ENCODE measurements at places on chromosomes 2 and 18.
A peak's percentile ranks its signal among the peaks of the same experiment; 100 is the strongest.

DNA sequence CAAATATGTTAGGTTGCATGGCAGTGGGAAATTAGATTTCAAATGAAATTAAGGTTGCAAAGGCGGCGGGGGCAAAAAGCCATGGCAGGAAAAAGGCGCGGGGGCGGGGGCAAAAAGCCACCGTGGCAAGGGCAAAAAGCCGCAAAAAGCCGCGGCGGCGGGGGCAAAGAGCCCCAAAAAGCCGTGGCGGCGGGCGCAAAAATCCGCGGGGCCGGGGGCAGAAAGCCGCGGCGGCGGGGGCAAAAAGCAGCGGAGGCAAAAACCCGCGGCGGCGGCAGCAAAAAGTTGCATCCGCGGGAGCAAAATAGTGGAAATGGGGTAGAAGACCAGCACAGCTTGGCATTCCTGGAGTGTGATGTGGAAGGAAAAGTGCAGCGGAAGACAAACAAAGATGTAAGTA lies 417.1 kb downstream of the ANKRD30B start:
- no peak for DNase-seq

DNA sequence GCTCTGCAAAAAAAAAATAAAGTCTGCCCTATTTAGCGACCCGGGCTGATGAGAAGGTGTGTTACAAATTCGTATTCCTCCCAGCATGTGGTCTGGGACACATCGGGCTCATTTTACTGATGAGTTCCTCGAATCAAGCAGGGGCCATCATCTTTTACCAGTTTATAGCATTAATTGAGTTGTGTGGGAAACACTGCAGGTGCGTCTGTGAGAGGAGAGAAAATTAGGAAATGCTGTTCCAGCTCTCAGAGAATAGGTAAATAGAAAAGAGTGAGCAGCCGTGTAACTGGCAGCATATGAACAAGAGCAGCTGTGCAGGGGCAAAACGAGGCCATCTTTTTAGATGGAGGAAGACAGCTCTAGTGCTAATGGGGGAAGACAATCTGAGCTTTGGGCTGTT lies 216.7 kb downstream of the SETBP1 start:
- DNase-seq = peak; percentile 55

GRCh38 chr2:54570925-54571694 lies 115.0 kb downstream of the SPTBN1 start:
- DNase-seq = no peak

- no peak for DNase-seq
Observed at GRCh38 chr2:112065486-112065885, 10.4 kb downstream of the TMEM87B start.

GRCh38 chr2:50143822-50144575 lies 887.9 kb downstream of the NRXN1 start:
- peak; percentile 70 for DNase-seq

DNA sequence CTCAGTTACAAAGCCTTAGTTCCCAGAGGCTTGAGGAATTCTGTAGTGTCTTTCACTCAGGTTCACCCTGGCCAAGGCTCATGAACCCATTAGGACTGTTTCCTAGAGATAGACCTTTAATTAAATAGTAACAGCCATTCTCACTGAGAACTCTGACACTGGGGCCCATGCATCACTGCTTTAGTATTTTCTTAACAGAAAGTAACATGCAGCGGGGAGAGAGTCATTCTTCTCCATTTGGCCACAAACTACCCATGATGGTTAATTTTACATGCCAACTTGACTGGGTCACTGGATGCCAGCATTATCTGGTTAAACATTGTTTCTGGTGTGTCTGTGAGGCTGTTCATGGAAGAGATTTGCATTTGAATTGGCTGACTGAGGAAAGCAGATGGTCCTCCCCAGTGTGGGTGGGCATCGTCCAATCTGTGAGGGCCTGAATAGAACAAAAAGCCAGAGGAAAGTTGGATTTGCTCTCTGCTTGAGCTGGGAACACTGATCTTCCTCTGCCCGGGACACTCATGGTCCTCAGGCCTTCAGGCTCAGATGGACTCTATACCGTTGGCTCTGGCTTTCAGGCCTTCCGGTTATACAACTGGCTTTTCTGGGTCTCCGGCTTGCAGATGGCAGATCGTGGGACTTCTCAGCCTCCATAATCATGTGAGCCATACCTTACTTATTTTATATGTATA lies 5.6 kb upstream of the CPLX4 start:
- DNase-seq = no peak

DNA sequence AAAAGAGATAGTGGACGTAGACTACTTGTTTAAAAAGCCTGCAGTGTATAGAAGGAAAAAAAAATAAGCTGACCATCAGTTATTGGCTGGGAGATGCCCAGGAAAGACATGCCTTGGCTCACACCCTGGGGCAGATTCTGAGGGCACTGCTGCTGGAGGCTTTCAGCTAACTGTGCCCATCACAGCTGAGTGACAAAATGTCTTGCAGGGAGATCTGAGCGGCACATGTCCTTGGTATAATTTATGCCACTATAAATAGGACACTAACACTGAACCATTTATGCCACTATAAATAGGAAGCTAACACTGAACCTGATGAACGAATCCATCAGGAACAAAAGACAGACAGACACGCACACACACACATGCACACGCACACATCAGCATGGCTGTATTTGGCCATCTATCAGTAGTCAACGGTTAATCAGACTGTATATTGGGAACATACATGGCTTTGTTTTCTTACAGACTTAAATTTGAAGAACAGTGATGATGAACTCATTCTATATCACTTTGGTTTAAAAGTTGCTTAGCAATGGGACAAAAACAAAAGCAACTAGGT lies 68.2 kb upstream of the NOSTRIN start:
- DNase-seq = no peak

GRCh38 chr2:190123956-190124355 lies 61.4 kb upstream of the MSTN start:
- DNase-seq = no peak

GRCh38 chr18:75745147-75745546 lies 317.6 kb upstream of the SMIM21 start:
- no peak for DNase-seq

- DNase-seq = no peak
Observed at GRCh38 chr18:10755855-10756254, 230.0 kb downstream of the NAPG start.

- no peak for DNase-seq
Observed at GRCh38 chr2:128603411-128603924, 284.8 kb upstream of the HS6ST1 start.

DNA sequence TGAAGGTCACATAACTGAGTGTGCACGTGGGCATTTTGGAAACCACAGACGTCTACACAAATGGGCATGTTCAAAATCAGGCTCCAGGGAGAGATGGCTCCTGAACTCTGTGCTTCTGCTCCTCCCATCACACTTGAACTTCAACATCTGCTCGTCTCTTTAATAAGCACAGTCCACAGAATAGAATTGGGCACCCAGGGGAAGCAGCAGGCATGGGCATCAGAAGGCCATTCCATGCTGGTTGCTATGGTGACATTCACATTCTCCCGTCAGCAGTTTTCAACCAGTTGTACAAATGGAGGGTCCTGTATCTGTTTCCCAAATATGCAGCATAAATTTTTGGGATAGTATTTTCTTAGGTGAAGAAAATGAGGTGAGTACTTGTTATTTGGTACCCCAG lies 183.7 kb upstream of the COPS8 start:
- DNase-seq = no peak

DNA sequence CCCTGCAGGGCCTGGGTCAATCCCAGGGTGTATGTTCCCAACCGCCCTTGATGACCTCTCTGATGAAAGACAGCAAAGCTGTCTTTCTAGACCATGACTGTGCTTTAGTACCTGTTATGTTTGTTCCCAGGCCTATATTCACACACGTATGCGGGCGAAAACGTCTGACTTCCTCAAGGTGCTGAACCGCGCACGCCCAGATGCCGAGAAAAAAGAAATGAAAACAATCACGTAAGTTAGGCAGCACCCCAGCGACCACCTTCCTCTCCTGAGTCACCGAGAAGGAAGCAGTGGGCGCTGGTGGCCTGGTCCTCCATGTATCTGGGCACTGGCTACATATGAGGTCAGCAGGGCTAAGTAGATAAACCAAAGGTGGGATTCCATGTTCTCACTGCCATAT lies 11.1 kb upstream of the GPBAR1 start:
- DNase-seq = no peak

GRCh38 chr2:124131276-124131675 lies 106.2 kb downstream of the CNTNAP5 start:
- no peak for DNase-seq

DNA sequence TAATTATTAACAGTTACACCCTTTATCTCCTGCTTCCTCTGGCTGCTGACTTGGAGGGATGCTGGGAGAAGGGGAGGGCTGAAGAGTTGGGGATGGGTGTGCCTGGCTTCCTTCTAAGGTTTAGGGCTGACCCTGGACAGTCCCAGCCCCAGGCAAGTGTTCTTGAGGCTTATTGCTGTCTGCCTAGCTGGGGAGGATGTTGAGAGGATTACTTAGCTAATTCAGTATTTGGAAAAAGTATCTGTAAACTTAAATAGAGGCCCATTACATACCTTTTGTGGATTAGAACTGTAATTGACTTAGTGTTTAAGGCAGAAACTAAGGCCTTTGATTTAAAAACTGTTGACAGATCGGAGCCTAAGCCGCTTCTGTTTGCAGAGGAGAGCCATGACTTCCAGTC lies 67.6 kb downstream of the AGAP1 start:
- no peak for DNase-seq

DNA sequence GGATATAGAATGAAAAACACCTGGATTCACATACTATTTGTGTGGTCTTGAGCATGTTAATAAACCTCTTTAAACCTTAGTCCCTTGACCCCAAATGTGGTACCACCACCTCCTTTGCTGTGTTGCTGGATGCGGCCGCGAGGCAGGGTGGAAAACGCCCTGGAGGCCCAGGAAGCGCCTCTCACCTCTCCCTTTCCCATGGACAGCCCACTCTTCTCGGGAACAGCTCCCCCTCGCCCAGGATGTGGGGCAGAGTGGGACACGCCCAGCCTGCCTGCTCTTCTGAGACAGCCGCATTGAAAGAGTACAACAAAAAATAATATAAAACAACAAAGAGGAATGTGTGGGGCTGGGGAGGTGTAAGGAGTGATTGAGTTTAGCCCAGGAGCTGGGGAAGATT lies 549.0 kb upstream of the ID2 start:
- no peak for DNase-seq

DNA sequence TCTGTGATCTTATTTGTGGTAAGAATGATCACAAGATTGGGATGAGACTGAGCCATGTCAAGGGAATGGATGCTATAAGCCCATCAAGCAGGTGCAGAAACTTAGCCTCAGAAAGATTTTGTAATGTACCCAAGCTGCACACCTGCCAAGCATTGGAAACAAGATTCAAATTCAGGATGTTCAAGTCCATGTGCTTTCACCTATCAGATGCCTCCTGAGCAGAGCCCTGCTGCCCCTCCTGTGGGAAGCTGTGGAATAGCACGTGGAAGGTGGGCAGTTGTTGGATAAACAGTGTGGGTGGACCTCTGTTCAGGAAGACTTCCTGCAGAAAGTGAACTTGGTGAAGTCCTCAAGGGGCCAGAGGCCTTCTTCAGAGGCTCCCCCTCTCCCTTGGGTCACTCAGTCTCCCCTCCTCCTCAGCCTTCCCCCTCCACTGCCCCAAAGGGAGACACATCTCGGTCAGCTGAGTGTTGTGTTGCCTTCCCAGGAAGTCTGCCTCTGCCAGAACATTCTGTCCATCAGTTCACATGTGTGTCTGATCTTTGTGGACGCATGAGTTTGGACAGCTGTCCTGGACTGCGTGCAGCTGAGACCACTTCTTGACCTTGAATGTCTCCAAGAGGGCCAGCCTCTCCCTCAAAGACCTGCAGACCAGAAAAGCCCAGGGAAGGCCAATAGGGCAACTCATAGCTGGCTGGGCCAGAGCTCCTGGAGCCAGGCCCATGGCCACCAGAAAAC lies 186.1 kb downstream of the INHBB start:
- DNase-seq = no peak

GRCh38 chr2:225602205-225602604 lies 202.7 kb downstream of the NYAP2 start:
- DNase-seq = no peak

DNA sequence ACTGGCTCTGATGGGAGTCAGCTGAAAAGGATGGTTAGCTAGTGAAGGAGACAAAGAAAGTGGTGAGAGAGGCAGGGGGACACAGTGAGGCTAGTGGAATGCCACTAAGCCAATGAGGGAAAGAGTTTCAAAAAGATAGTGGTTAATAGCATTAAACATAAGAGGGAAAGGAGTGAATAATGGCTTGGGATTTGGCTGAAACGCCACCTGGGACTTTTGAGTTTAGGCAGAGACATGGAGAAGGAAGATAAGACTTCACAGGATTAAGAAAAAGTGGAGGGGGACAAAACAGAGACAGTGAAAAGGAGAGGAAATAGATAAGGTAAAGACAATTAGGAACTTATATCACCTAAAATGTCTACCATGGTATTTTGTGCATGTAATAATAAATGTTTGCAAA lies 6.9 kb downstream of the CD28 start:
- no peak for DNase-seq

DNA sequence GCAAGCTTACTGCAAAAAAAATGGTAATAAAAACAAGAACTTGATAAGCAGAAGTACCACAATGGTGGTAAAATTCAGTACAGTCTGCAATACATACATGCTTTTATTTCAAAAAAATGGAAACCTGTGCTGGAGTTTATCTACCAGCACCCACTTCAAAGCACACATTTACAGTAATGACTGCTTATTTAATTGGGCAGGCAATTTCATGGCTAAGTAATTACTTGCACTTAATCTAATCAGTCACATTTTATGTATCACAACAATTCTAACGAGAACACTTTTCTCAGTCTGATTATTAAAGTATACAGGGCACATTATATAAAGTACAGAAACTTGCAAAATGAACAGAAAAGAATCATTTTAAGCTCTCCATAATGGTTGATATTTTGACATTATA lies 5.2 kb downstream of the APCDD1 start:
- DNase-seq = no peak

DNA sequence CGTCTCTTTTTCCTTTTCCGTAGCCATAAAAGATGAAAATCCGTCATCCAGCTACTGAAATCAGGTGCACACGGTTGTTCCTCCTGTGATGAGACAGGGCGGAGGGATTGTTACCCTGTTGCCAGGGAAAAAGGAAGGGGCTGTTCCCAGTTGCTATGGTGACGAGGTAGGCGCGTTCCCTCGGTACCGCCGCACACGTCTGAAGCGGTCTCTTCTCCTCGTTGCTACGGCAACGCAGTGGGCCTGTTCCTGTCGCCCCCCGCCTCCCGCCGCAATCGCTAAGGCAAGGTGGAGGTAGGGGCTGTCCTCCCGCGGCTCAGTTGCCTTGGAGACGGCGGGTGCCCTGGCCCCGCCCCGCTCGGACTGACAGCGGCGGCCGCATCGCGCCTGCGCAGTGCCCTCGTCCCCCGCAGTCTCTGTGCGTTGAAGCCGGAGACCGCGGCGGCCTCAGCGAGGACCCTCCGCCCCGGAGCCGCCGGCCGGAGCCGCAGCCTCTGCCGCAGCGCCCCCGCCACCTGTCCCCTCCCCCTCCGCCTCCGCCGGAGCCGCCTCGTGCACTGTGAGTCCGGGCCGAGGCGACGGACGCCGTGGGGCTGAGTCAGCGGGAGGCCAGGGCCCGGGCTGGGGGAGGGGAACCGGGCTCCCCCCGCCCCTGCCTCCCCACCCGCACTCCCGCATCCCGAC lies at the start of gene MAPRE3:
Gene MAPRE3, plus strand, starts transcription at position 394 of the 684 bp plus-strand sequence. CDS start 51,582 bp downstream, outside the sequence.
- peak; percentile 81 for DNase-seq

GRCh38 chr2:74003494-74004211 lies 18.9 kb downstream of the TET3 start:
- DNase-seq = no peak
